ENCODE measurements at places on chromosomes 5 and 9. TPM values are rescaled to one million over a fixed set of nuclear protein-coding genes. Genes with fewer than 3 reads are reported as not detected.

GRCh38 chr5:97735209-97735608 is 552.2 kb upstream of the RIOK2 start:
- H3K36me3 ChIP-seq: no peaks in the 10 kb centered on the region
- no peak for DNase-seq
- no peak overlapping the region for H3K27ac ChIP-seq
- no peaks in the 10 kb centered on the region for H3K4me1 ChIP-seq
- H3K27me3 ChIP-seq: no peaks in the 10 kb centered on the region

DNA sequence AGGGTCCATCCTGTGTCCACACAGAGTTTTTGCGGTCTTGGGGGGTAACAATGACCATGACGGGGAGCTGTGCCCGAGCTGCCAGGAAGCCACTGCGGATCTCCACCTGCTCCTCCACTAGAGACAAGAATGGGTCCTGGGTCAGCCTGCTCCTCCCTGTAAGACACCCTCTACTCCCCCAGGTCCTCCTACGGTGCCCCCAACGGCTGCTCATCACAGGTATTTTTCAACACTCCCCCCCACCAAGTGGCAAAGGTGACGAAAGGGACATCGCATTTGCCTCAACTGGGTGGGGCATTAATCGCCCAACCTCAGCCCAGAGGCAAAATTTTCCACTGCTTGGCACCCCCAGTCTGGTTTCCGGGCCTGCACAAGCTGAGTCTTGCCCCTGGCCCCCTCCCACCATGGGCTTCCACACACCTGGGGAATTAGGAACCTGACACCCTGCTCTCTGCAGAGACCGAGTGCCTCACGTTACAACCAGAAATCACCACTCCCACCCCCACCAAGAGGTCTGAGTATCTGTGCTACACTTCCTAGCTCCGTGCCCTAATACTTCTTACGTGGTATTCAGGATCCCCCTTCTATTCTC is 9.6 kb downstream of the NOL6 start:
- H3K36me3 ChIP-seq: peaks cover 47% of the 10 kb centered on the region
- no peak overlapping the region for H3K4me3 ChIP-seq
- H3K4me1 ChIP-seq: peaks cover 9% of the 10 kb centered on the region

DNA sequence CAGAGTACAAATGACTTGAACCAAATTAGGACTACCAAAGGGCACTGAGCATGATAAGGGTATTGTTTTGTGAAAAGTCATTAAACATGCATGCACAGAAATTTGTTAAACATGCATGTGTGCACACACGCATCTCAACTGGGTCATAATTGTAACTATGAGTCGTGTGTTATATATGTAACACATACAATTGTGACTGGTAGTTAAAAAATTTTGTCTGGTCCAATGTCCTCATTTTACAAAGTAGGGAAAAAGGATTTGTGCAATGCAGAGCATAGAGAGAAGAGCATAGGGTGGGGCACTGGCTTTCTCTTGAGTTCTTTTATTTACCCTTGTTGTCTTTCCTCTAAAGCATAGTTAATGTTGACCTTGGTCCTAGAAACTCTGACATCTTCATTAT is 19.3 kb upstream of the IGFBPL1 start:
- no peaks in the 10 kb centered on the region for H3K36me3 ChIP-seq
- no peak overlapping the region for H3K4me3 ChIP-seq

DNA sequence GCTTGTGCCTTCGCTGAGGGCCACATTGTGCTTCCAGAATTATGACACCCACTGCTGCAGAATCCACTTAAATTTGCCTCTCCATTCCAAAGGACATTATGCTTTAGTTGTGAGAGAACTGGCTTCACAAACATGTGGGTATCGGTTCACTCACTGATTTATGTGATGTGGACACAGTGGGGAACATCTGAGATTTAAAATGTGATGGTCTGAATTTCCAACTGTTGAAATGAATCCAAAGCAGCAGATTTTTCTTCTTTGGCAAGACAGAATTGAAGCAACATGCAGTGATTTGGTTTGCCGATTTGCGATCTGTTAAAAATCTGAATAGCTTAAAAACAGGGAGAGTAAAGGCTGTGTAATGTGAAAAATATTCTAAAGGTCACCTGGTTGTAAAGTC is 20.3 kb downstream of the PCSK5 start:
- H3K27ac ChIP-seq: no peak overlapping the region
- no peaks in the 10 kb centered on the region for H3K27me3 ChIP-seq
- DNase-seq: no peak
- H3K4me3 ChIP-seq: no peak overlapping the region
- peaks cover 6% of the 10 kb centered on the region for H3K36me3 ChIP-seq

GRCh38 chr9:21473236-21473635 is 8.9 kb downstream of the IFNE start:
- H3K4me1 ChIP-seq: no peaks in the 10 kb centered on the region
- H3K27ac ChIP-seq: no peak overlapping the region
- H3K27me3 ChIP-seq: peaks cover 2% of the 10 kb centered on the region
- H3K36me3 ChIP-seq: no peaks in the 10 kb centered on the region
- DNase-seq: no peak

The KCTD16 gene
- total RNA-seq: 0.25 TPM

The CA9 gene
- total RNA-seq: 2.9 TPM

The DEPDC1B gene
- total RNA-seq: 40.3 TPM
